ENCODE measurements at places on chromosomes 1 and 21. TPM values are rescaled to one million over a fixed set of nuclear protein-coding genes. Genes with fewer than 3 reads are reported as not detected.

The LYSMD1 gene
- polyA plus RNA-seq, result 5.3 TPM

The CLCA4 gene
- 0.49 TPM for polyA plus RNA-seq

The COL6A2 gene
- polyA plus RNA-seq, result 431 TPM

The VCAM1 gene
- polyA plus RNA-seq, result 4.2 TPM

The ADGRL4 gene
- polyA plus RNA-seq, result 6.4 TPM

The STUM gene
- 1.5 TPM for polyA plus RNA-seq

The LCK gene
- polyA plus RNA-seq, result 1.8 TPM

The S1PR1 gene
- 14.6 TPM for polyA plus RNA-seq

The KRTAP19-3 gene
- not detected for polyA plus RNA-seq

The ATP1B1 gene
- 49.6 TPM for polyA plus RNA-seq

The ANKRD65 gene
- polyA plus RNA-seq, result 10.6 TPM

The S100B gene
- polyA plus RNA-seq, result 271 TPM

The INTS11 gene
- polyA plus RNA-seq, result 98.6 TPM

The TFF2 gene
- polyA plus RNA-seq, result 36.8 TPM

The UBXN11 gene
- polyA plus RNA-seq, result 19.1 TPM

The LRRIQ3 gene
- polyA plus RNA-seq, result 0.32 TPM

The GSTM5 gene
- polyA plus RNA-seq, result 0.84 TPM

The LCE2A gene
- polyA plus RNA-seq, result not detected

The HTR6 gene
- not detected for polyA plus RNA-seq

The CA6 gene
- 0.04 TPM for polyA plus RNA-seq

The GJA8 gene
- polyA plus RNA-seq, result not detected

The TNFRSF9 gene
- polyA plus RNA-seq, result not detected

The LRRC71 gene
- polyA plus RNA-seq, result 1.6 TPM

The FCGR3A gene
- 32.5 TPM for polyA plus RNA-seq

The OR2L13 gene
- polyA plus RNA-seq, result not detected

The MEX3A gene
- 0.43 TPM for polyA plus RNA-seq

The FAM177B gene
- polyA plus RNA-seq, result 0.67 TPM

The GBP7 gene
- not detected for polyA plus RNA-seq

The STYXL2 gene
- polyA plus RNA-seq, result 0.04 TPM

The MDM4 gene
- 3.7 TPM for polyA plus RNA-seq

The UTS2 gene
- 0.22 TPM for polyA plus RNA-seq

The TBX19 gene
- 1.1 TPM for polyA plus RNA-seq

The AGT gene
- polyA plus RNA-seq, result 7.6 TPM

The KIF21B gene
- polyA plus RNA-seq, result 1.1 TPM

The MUTYH gene
- polyA plus RNA-seq, result 8.9 TPM

The EXO1 gene
- polyA plus RNA-seq, result 0.10 TPM

The SPRR2A gene
- polyA plus RNA-seq, result 0.14 TPM

The KDF1 gene
- polyA plus RNA-seq, result not detected

The FCRL4 gene
- polyA plus RNA-seq, result not detected

The FCGR2B gene
- polyA plus RNA-seq, result 12.8 TPM

The CYP2J2 gene
- polyA plus RNA-seq, result 0.71 TPM

The CENPL gene
- polyA plus RNA-seq, result 1.1 TPM

The C1orf56 gene
- polyA plus RNA-seq, result 5.0 TPM

The PGM1 gene
- polyA plus RNA-seq, result 65.3 TPM

Measured in adipose tissue (tissue), 3 donors.